ENCODE measurements at places on chromosomes 7 and 10.
A peak's percentile ranks its signal among the peaks of the same experiment; 100 is the strongest.

DNA sequence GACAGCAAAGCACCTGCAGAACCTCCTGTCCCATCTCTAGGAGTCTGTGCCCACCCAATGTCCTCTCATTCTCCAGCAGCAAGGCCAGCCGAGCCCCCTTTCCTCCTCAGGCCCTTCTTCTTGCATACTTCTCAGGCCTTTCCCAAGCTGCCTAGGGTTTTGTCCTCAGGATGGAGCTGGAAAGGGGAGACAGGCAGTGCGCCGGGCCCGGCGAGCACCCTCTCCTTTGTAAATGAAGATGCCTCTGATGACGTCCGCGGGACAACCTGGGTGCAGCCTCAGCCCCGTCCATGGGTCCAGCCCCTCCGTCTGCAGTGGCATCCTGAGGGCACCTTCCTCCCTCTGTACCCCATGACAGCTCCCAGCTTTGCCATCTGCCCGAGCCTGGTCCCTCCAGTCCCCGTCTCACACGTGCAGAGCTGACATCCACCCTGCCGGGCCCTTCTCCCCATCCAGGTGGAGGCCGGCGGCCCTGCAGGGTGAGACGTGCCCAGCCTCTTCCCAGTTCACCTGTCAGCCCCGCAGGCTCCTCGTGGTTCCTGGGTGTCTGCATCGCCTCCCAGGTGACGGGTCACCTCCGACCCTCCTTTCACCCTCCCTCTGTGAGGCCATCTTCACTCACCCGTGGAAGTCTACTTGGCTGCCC, 36.4 kb downstream of the JAKMIP3 start:
- DNase-seq: no peak

DNA sequence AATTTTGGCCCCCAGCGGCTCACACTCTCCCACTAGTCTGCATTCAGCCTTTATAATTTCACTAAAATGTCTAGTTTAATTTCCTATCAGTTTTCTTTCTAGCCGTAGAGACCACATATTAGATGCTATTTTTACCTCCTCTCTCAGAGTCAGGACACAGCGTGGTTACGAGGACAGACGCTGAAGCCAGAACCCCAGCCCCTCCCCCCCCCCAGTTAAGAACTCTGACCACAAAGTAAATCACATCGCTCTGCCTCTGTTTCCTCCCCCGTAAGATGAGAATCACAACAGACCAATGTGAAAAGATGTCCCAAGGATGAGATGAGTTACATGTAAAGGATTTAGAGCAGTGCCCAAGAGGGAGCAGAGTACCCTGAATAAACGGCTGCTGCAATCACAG, 11.1 kb upstream of the TARP start:
- DNase-seq: no peak

DNA sequence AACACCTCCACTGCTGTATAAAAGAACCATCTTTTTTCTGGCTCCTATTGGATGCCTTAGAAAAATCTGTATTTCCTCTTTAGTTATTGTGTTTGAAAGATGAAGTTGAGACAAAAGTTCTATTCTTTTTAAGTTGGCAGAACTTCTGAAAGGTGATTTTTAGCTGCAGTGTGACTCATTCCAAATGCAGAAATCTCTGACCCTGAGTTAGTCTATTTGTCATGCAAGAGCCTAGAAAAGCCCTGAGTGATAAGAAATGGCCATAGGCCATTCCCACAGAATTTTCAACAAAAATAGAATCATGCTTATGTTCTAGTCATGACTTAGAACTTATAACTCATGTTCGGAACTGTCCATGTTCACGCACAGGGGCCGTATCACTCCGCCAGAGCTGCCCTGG, 89.1 kb downstream of the EGFR start:
- no peak for DNase-seq

- DNase-seq: peak; percentile 68
Observed at GRCh38 chr7:128867842-128868623, 5.4 kb downstream of the ATP6V1F start.

GRCh38 chr10:133390597-133391248, 3.2 kb upstream of the MTG1 start:
- DNase-seq: no peak

GRCh38 chr7:138276891-138277290, 183.2 kb upstream of the TRIM24 start:
- DNase-seq: no peak

DNA sequence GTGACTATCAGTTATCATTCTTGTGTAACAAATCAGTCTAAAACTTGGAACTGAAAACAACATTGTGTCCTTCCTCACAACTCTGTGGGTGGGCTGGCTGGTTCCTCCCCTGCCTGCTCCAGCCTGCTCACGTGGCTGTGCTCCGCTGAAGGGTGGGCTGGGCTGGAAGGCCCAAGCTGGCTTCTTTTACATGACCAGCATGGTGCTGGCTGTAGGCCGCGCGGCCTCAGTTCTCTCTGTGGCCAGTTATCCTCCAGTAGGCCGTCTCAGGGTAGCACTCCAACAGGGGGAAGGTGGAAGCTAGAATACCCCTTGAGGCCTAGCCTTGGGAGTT, 11.3 kb downstream of the ADAMTS14 start:
- no peak for DNase-seq

- no peak for DNase-seq
Observed at GRCh38 chr10:59898125-59898835, 8.1 kb downstream of the CCDC6 start.

DNA sequence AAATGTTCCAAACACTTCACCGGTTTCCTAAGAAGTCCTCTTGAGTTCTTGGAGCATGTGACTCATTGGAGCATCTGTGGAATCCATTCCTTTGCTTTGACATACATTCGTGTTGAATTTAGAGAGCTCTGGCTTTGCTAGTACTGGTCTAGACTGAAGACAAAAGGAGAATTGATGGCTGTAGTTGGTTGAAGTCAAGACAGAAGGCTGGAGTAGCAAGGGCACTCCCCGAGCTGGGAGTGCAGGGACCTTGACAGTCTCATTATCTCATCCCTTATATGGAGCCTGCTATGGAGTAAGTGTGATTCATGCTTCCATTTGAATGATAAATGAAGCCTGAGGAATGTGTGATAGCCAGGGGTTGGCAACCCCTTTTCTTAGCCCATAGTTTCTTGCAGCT, 1249.1 kb downstream of the TYW1 start:
- DNase-seq: no peak

GRCh38 chr10:31318382-31318853, 598 bp upstream of the ZEB1 start:
- no peak for DNase-seq

GRCh38 chr10:5976512-5977470, 552 bp downstream of the IL15RA start:
- DNase-seq: no peak

GRCh38 chr7:139580435-139580834, 57.0 kb downstream of the CLEC2L start:
- DNase-seq: no peak

- DNase-seq: no peak
Observed at GRCh38 chr10:21445163-21445562, 80.3 kb downstream of the SKIDA1 start.

DNA sequence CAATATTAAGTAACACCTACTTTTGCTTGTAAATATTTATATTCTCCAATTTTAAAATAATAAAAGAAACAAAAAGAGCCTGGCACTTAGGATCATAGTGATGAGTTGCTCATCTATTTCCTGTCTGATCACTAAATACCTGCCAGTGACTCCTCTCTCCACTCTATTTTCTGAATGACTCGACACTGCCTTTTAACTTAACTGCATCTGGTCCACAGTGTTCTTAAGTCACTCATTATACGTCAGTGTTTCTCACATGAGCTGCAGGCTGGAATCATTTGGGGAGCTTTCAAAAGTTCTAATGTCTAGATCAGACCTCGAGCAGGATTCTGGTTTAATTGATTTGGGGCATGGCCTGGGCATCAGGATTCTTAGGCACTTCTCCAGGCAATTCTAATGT, 78.0 kb upstream of the AGBL3 start:
- DNase-seq: no peak

GRCh38 chr7:47934831-47935230, 13.4 kb downstream of the PKD1L1 start:
- DNase-seq: no peak

DNA sequence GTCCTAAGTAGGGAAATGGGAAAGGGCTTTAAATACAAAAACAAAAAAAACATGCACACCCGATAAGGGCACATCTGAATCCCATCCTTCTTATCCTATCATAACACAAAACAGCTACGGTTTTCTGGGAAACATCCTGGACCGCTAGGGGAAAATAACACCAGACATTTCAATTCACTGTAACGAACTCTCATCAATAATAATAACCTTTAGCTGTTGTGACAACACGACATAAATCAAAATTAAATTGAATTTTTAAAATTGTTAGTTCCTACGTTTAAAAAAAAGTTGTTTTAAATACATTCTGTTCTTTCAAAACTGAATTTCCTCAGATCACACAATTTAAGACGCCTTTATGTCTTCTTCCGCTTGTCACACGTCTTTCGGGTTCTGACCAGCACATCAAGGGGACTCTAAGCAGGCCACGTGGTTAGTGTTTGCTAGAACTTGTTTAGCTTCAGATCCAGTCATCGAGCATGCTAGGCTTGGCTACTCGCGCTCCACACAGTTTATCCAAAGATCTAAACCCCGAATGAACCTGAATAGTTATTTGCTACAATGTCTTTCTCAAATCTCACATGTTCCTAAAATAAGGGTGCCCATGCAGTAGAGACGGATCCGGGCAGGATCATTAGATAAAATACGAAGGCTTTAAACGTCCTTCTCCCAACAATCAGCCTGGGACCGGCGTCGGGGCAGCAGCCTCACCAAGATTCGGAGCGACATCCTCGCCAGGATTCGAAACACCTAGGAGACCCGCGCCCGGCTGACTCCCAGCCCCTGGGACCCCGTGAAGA, 839 bp downstream of the IKZF5 start:
- DNase-seq: peak; percentile 1

- no peak for DNase-seq
Observed at GRCh38 chr10:16612115-16612980, 90.7 kb upstream of the C1QL3 start.

DNA sequence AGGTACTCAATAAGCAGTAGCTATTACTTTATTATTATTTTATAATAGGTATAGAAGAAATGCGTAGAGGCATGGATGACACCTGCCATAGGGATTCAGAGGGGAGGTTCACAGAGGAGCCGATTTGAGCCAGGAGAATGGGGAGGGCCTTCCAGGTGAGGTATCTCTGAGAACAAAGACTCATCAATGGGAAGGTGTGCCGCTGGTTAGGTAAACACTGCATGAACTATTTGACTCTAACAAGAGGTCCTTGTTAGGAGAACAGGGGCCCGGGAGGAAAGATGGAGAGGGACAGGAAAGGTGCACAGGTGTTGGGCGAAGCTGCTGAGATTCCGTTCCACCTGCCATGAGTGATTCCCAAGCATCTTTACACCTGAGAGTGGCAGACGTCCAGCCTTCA, 41.8 kb upstream of the TMEM273 start:
- DNase-seq: no peak

DNA sequence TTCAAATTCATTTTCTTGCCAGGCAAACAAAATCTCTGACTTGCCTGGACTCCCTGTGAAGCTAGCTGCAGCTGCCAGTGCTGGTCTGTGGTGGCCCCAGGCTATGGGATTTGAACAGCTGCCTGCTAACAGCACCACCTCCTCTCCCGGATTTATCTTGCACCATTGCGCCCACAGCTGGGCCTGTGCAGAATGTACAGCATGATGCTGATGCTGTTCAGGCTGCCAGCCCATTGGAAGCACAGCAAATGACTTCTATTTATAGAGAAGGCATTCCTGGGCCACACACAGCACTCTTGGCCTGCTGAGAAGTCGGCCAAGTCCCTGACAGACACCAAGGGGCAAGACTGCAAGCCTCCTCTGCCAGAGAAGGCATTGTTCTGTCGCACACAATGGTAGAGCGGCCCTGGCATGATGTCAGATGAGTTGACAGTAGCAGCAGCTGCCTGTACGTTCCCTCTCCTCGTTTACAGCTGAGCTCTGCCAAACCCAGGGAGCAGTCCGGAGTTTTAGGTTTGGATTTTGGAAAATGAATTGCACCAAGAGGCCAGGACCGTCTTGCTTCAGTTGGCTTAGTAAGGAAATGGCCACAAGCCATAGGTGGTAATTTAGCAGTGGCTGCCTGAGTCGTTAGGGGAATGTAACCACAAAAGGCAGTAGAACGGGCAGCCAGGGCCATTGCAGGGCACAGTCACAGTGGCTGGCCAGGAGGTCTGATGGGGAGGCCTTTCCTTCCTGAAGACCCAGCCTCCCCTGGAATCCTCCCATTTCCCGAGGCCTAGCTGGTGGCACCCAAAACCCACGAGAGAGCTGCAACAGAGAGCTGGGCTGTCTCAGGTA, 38.5 kb downstream of the MTURN start:
- DNase-seq: peak; percentile 86

DNA sequence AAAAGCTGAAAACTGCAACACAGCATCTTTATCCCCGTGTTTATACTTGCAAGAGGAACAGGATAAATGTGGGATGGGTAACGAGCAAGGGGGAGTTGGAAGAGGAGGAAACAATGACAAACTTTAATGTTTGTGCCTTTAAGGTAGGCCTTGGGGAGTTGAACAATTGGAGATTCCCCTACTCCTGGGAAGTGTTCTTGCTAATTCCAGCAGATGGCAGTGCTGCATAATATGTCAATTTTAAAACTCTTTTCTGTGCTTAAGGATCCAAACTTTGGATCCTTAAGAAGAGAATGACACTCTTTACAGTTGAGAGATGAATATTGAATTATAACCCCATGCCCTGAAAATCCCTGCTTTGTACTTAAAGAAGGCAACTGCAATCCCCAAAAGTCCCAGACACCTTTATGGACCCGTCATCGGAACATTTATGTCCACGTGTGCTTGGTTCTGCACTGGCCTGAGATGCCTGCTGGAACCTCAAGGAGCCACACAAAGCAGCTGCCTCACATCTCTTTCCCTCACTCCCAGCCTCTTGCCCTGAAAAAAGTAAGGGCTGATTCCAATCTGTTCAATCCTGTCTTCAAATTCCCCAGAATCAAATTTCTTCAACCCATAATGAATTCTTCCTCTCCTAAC, 12.0 kb downstream of the IFIT5 start:
- DNase-seq: no peak

DNA sequence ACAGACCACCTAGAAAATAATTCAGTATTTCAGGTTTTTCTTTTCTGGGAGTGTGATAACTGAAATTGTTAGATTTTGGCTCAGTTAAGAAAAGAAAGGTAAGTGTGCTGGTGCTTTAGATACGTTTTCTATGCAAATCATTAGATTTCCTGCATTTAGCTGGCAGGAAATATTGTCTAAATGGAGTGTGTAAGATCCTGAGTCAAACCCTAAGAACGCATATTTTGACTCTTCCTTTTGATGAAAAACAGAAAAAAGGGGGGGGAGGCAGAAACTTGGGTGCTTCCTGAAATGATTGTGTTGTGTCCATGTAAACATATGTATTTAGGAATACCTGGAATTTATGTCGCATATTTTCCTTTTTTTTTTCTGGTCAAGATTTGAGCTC, 1.2 kb downstream of the GRK5 start:
- no peak for DNase-seq

DNA sequence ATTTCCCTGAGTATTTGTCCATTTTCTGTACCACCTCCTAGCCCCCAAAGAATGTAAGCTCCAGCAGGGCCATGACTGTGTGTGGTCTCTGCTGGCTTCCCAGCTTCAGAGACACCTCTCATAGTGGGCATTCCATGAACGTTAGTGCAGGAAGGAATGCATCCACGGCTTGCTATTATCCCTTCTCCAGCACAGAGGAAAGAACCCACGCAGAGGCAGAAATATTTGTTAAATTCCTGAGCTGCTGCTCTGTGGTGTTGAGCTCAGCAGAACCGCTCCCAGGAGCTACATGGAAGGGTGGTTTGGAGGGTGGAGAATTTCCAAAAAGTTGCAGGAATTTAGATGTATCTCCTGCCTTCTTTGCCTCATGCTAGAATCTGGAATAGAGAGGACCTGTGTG, 275.2 kb downstream of the POU6F2 start:
- no peak for DNase-seq

GRCh38 chr10:44362866-44363711, 21.8 kb downstream of the CXCL12 start:
- DNase-seq: no peak
